ENCODE measurements at places on chromosomes 11 and 22. TPM values are rescaled to one million over a fixed set of nuclear protein-coding genes. Genes with fewer than 3 reads are reported as not detected.
A peak's percentile ranks its signal among the peaks of the same experiment; 100 is the strongest.

DNA sequence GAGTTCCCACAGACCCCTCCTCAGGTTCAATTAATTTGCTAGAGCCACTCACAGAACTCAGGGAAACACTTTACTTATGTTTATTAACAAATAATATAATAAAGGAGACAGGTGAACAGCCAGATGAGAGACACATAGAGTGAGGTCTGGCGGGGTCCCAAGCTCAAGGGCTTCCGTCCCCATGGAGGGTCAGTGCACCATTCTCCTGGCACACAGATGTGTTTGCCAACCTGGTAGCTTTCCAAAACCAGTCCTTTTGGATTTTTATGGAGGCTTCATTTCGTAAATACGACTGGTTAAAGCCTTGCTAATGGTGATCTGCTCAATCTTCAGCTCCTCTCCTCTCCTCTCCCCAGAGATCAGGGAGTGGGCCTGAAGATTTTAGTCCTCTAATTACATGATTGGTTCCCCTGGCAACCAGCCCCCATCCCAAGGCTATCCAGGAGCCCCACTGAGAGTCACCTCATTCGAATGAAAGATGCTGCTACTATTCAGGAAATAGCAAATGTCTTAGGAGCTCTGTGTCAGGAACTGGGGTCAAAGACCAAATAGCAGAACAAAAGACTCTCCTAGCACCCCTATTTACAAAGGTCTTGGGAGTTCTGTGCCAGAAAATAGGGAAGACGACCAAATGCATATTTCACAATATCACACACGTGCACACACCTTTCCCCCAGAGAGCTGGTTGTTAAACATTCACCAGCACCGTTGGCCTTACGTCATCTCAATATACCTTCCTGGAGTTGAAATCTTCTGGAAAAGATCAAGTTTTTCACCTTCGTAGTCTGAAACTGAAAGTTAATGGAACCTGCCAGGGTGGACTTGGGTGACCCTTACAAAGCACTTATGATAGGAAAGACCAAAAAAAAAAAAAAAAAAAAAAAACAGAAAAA lies 23.8 kb upstream of the CAPRIN1 start:
- no peak overlapping the region for H3K27ac ChIP-seq
- no peak for DNase-seq
- H3K4me3 ChIP-seq = no peak overlapping the region
- H3K4me1 ChIP-seq = peaks cover 11% of the 10 kb centered on the region
- no peaks in the 10 kb centered on the region for H3K36me3 ChIP-seq

DNA sequence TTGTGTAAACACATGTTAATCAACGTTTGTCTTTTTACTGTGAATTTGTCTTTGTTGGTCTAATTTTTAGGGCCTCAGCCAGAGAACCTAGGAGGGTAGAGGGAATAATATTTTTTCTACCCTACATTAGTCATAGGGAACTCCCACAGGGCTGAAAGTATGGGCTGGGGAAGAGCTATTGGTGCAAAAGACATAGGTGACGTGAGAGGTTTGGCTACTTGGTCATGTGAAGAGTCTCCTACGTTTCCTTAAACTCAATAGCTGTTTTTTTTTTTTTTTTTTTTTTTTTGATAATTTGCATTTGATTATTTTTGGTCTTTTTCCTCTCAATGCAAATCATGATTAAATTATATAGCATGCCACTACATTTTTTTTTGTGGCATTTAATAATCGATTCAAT lies 15.9 kb upstream of the MMP7 start:
- H3K4me1 ChIP-seq = no peaks in the 10 kb centered on the region
- H3K4me3 ChIP-seq = no peak overlapping the region
- H3K36me3 ChIP-seq = no peaks in the 10 kb centered on the region
- H3K27ac ChIP-seq = no peak overlapping the region

DNA sequence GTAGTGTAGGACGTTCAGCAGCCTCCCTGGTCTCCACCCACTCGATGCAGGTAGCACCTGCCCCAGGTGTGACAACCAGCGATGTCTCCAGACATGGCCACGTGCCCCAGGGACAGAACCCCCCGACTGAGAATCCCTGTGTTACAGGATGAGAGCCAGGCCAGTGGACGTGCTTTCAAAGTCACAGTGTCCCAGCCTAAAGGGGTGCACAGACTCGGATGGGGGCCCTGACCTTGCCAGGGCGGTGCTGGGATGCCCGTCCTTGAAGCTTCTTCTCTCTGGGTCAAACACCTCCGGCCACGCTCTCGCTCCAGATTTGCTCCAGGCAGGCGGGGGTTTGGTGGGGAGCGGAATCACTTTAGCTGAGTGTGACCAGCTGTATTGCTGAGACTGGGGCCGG lies 23.3 kb upstream of the GAL start:
- H3K4me1 ChIP-seq = peaks cover 4% of the 10 kb centered on the region
- peak; percentile 13 for DNase-seq
- H3K27me3 ChIP-seq = no peaks in the 10 kb centered on the region
- no peak overlapping the region for H3K4me3 ChIP-seq
- H3K27ac ChIP-seq = no peak overlapping the region
- no peaks in the 10 kb centered on the region for H3K36me3 ChIP-seq

DNA sequence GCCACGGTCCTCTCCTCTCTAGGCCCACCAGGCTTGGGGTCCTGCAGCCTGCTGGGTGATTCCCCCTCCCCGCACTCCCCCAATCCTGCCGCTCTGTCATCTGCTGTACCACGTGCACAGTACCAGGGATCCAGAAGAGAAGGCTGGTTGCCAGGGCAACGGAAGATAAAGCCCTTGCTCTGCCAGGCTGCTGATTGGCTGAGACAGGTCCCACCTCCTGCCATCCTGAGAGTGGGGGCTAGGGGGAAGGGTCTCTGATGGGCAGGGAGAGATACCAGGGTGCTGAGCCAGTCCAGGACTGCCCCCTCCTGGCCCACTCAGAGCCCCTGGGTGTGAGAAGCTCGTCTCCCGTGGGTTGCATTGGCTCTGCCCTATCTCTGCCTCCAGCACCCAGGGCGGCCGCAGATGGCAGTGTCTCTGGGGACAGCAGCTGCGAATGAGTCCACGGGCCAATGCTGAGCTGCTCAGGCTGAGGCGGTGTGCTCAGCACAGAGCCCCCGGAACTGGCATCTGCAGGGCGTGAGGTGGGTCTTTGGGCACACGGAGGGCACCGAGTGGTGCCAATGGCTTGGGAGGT lies at the start of gene SMIM45:
SMIM45 (plus strand) TSS at position 253 of the 577 bp plus-strand sequence.
- peak; percentile 72 for DNase-seq
- H3K27ac ChIP-seq = no peak within 1 kb of the TSS
- H3K36me3 ChIP-seq = no peaks in the 10 kb centered on the region
- no peaks in the 10 kb centered on the region for H3K27me3 ChIP-seq
- no peaks in the 10 kb centered on the region for H3K4me1 ChIP-seq
- H3K4me3 ChIP-seq = no peak within 1 kb of the TSS

DNA sequence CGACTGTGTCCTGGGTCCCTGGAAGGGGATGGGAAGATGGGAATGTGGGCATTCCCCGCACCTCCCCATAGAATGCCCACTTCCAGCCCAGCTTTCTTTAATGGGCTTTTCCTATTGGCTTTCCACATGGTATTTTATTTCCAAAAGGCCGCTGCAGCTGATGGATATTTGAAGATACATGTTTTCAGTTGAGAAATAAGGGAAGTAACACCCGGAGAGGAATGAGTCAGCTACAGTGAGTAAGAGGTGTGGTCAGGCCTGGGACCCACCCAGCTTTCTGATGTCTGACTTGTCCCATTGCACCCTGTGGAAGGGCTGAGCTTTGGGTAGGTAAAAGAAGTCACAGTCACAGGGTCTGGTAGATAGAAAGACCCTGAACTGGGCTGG lies 476.9 kb downstream of the MIAT start:
- H3K27ac ChIP-seq = no peak overlapping the region
- no peaks in the 10 kb centered on the region for H3K27me3 ChIP-seq
- no peak overlapping the region for H3K4me3 ChIP-seq
- H3K4me1 ChIP-seq = peaks cover 12% of the 10 kb centered on the region

- H3K27me3 ChIP-seq = no peaks in the 10 kb centered on the region
- H3K36me3 ChIP-seq = peaks cover 4% of the 10 kb centered on the region
- no peak for DNase-seq
- H3K4me3 ChIP-seq = no peak overlapping the region
- H3K27ac ChIP-seq = no peak overlapping the region
Measured at GRCh38 chr11:75326439-75326810, 25.0 kb downstream of the ARRB1 start.

- H3K27me3 ChIP-seq = no peaks in the 10 kb centered on the region
- H3K4me3 ChIP-seq = no peak overlapping the region
- no peaks in the 10 kb centered on the region for H3K4me1 ChIP-seq
- H3K36me3 ChIP-seq = no peaks in the 10 kb centered on the region
Measured at GRCh38 chr22:48423481-48423911, 1404.2 kb downstream of the BRD1 start.

GRCh38 chr11:57662893-57663292 lies 5.0 kb upstream of the ZDHHC5 start:
- H3K4me3 ChIP-seq = no peak overlapping the region
- DNase-seq = no peak
- peaks cover 26% of the 10 kb centered on the region for H3K36me3 ChIP-seq
- peaks cover 9% of the 10 kb centered on the region for H3K4me1 ChIP-seq
- no peak overlapping the region for H3K27ac ChIP-seq

GRCh38 chr11:29328961-29329441 lies 687.8 kb downstream of the KCNA4 start:
- H3K27me3 ChIP-seq = no peaks in the 10 kb centered on the region
- no peak for DNase-seq
- H3K4me3 ChIP-seq = no peak overlapping the region
- H3K4me1 ChIP-seq = no peaks in the 10 kb centered on the region
- no peak overlapping the region for H3K27ac ChIP-seq

DNA sequence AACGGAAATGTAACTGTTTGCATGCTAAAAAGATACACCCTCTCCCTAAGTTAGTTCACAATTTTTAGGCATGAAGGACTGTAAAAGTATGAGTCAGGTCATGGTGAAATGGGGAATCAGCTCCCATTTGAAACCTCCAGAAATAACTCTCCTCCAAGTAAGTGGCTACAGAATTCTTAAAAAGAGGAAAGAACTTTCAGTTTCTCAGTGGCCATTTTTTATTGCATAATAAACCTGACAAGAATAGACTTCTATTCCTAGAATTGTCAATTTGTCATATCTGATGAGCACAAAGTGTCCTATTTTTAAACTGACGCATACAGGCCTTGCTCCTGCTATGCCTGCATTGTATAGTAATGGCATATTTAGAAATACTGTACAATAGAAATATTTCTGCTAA lies 612.2 kb downstream of the CNTN5 start:
- H3K4me3 ChIP-seq = no peak overlapping the region
- H3K36me3 ChIP-seq = no peaks in the 10 kb centered on the region
- H3K27me3 ChIP-seq = no peaks in the 10 kb centered on the region

DNA sequence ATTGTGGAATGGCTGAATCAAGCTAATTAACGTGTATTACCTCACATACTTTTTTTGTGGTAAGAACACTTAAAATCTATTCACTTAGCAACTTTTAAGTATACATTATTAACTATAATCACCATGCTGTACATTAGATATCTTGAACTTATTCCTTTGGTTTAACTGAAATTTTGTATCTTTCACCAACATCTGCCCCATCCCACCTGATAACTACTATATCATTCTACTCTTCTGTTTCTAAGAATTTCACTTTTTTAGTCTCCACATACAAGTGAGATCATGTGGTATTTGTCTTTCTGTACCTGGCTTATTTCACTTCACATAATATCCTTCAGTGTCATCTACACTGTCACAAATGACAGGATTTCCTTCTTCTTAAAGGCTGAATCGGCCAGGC lies 17.1 kb upstream of the VWA5A start:
- H3K27ac ChIP-seq = no peak overlapping the region
- no peaks in the 10 kb centered on the region for H3K36me3 ChIP-seq

- H3K27ac ChIP-seq = no peak overlapping the region
- no peaks in the 10 kb centered on the region for H3K27me3 ChIP-seq
- H3K4me3 ChIP-seq = no peak overlapping the region
- DNase-seq = no peak
Measured at GRCh38 chr11:113906038-113906437, 1.4 kb downstream of the HTR3B start.

DNA sequence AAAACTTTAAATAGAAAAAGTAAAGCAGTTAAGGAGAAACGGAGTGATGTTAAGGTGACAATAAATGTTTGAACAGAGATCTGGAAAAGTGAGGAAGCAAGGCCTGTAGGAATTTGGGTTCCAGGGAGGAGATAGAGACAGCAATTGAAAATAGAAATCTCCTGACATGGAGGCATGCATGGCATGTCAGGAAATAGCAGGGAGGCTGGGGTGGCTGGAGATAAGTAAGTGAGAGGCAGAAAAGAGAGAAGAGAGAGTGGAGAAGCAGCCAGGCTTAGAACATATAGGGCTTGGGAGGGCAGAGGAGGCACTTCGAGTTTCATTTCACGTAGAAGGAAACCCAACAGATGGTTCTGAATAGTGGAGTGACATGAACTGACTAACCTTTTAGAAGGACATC lies 185.5 kb downstream of the LRRC4C start:
- no peak overlapping the region for H3K4me3 ChIP-seq
- H3K27ac ChIP-seq = no peak overlapping the region
- no peak for DNase-seq
- H3K27me3 ChIP-seq = no peaks in the 10 kb centered on the region

DNA sequence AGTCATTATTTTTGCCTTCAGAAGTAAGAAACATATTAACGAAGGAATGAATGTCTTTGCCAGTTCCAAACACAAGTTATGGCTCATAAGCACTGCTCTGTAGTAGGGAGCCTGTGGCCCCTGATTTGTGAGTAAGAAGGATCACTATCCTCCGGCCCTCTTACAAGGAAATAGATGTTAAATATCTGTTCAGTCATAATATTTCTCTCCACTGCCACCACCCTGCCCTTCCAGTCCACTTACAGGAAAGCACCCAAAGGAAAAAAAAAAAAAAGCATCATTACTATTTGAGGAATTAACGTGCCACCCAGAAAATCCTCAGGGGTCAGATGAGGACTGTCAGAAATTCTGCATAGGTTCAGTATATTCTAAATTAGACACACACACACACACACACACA lies 123.4 kb downstream of the ETS1 start:
- H3K27me3 ChIP-seq = no peaks in the 10 kb centered on the region
- H3K4me3 ChIP-seq = no peak overlapping the region
- peak overlapping the region; percentile 26 for H3K27ac ChIP-seq
- H3K36me3 ChIP-seq = peaks cover 16% of the 10 kb centered on the region

GRCh38 chr22:37784829-37785495 lies 22.8 kb upstream of the GCAT start:
- no peaks in the 10 kb centered on the region for H3K27me3 ChIP-seq
- H3K4me3 ChIP-seq = no peak overlapping the region
- H3K36me3 ChIP-seq = no peaks in the 10 kb centered on the region
- H3K4me1 ChIP-seq = peaks cover 9% of the 10 kb centered on the region

- no peaks in the 10 kb centered on the region for H3K36me3 ChIP-seq
- H3K27me3 ChIP-seq = no peaks in the 10 kb centered on the region
- no peak overlapping the region for H3K4me3 ChIP-seq
- no peaks in the 10 kb centered on the region for H3K4me1 ChIP-seq
Measured at GRCh38 chr11:10979529-10979928, 121.7 kb upstream of the ZBED5 start.

The CPSF7 gene
- 81.7 TPM for total RNA-seq

The APOL5 gene
- not detected for total RNA-seq

The PRR14L gene
- total RNA-seq = 23.7 TPM

The C11orf91 gene
- not detected for total RNA-seq

The PC gene
- 7.9 TPM for total RNA-seq

The NXPE1 gene
- total RNA-seq = not detected

The PICALM gene
- 163 TPM for total RNA-seq

The TRIM77 gene
- not detected for total RNA-seq

The KCNK4 gene
- total RNA-seq = 0.26 TPM

The FJX1 gene
- 2.6 TPM for total RNA-seq

The GAL gene
- total RNA-seq = not detected

The GRK2 gene
- total RNA-seq = 76.9 TPM

All from upper lobe of left lung (tissue), 6 donors.